Forelimb muscle (tissue), 1 donor: ENCODE measurements at places on chromosomes 2 and 18. TPM values are rescaled to one million over a fixed set of nuclear protein-coding genes. Genes with fewer than 3 reads are reported as not detected.

ONECUT2 gene
- 0.04 TPM for polyA plus RNA-seq

SPR gene
- polyA plus RNA-seq = 5.5 TPM

C2orf80 gene
- polyA plus RNA-seq = not detected

GREB1 gene
- 10.2 TPM for polyA plus RNA-seq

GRCh38 chr18:70431203-70431624, 142.4 kb downstream of the SOCS6 start:
- DNase-seq = no peak

- DNase-seq = no peak
These were observed 204.1 kb downstream of the ARHGAP15 start for GRCh38 chr2:143333168-143333791.

DNA sequence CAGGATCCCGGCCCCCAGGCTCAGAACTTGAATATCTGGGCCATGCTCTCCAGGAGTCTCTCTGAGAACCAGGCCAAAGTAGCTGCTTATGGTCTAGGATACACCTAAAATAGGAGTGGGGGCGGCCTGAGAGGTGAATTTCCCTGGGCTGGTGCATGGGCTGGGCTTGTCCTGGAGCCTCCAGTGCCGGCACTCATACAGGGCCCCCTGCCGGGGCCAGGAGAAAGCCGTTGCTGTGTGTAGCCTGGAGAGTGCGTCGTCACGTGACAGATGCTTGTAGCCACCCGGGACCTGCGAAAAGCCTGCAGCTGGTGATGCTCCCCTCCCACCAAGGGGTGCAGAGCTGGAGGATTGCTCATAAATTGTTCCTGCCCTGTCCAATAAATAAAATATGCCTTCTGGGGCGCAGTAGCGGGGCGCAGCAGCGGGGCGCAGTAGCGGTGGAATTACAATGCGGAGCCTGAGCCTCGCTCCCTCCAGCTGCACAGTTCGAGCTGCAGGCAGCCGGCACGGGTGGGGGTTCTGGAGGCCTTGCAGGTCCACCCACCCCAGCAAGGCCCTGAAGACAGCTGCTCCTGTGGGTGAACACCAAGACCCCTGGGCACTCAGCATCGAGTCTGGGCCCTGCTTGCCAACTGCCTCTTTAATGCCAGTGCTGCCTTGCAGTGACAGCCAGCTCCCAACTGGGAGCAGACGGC, 289.9 kb downstream of the NDUFA10 start:
- no peak for DNase-seq

GRCh38 chr2:148721991-148722777, 77.6 kb downstream of the EPC2 start:
- no peak for DNase-seq

- no peak for DNase-seq
These were observed 31.2 kb upstream of the SLC66A3 start for GRCh38 chr2:11123856-11124759.
